Smooth muscle cell of bladder (primary cell): ENCODE measurements at places on chromosomes 3 and 15. TPM values are rescaled to one million over a fixed set of nuclear protein-coding genes. Genes with fewer than 3 reads are reported as not detected.

CFAP91 gene
- 0.14 and 0.18 TPM in 2 replicates for total RNA-seq

STAC gene
- total RNA-seq, result 1.7 and 3.8 TPM in 2 replicates

HESX1 gene
- 0.14 and 0.65 TPM in 2 replicates for total RNA-seq

SYNPR gene
- not detected in 2 replicates for total RNA-seq

SLC7A14 gene
- total RNA-seq, result 4.1 TPM in 2 replicates

MST1R gene
- 0.14 and 0.55 TPM in 2 replicates for total RNA-seq

ADAMTS7 gene
- total RNA-seq, result 3.8 and 4.1 TPM in 2 replicates

KBTBD8 gene
- 2.4 and 3.9 TPM in 2 replicates for total RNA-seq

ATP10A gene
- 5.3 and 10.4 TPM in 2 replicates for total RNA-seq

PLA2G4F gene
- not detected in 2 replicates for total RNA-seq

TGM5 gene
- not detected in 2 replicates for total RNA-seq

LRRN1 gene
- total RNA-seq, result not detected in 2 replicates

TICRR gene
- 0.28 and 0.92 TPM in 2 replicates for total RNA-seq

CYP11A1 gene
- total RNA-seq, result 1.1 and 1.4 TPM in 2 replicates

PLCB2 gene
- under 0.01 and 0.18 TPM in 2 replicates for total RNA-seq

LHFPL4 gene
- total RNA-seq, result 0.09 TPM in 1 of 2 replicates, not detected in the other

LRRC49 gene
- total RNA-seq, result 11.5 and 12.9 TPM in 2 replicates

CDHR4 gene
- under 0.01 and 0.14 TPM in 2 replicates for total RNA-seq

PLA2G4E gene
- not detected in 2 replicates for total RNA-seq

CCR4 gene
- total RNA-seq, result under 0.01 and 0.09 TPM in 2 replicates

GOLGA8G gene
- under 0.01 TPM in 1 of 2 replicates, not detected in the other for total RNA-seq

MCF2L2 gene
- total RNA-seq, result 0.14 and 0.37 TPM in 2 replicates

MTMR10 gene
- total RNA-seq, result 11.5 and 14.2 TPM in 2 replicates

NT5DC2 gene
- 25.6 and 30.9 TPM in 2 replicates for total RNA-seq
